Transverse colon (tissue), 4 donors: ENCODE measurements at places on chromosomes 1 and 21. TPM values are rescaled to one million over a fixed set of nuclear protein-coding genes. Genes with fewer than 3 reads are reported as not detected.

The CPLANE2 gene
- 0.60 TPM for total RNA-seq

The JTB gene
- total RNA-seq: 303 TPM

GRCh38 chr1:59396387-59396786 is 99.5 kb downstream of the FGGY start:
- no peak overlapping the region for H3K27ac ChIP-seq
- H3K36me3 ChIP-seq: no peaks in the 10 kb centered on the region
- H3K4me3 ChIP-seq: no peak overlapping the region
- no peaks in the 10 kb centered on the region for H3K4me1 ChIP-seq

DNA sequence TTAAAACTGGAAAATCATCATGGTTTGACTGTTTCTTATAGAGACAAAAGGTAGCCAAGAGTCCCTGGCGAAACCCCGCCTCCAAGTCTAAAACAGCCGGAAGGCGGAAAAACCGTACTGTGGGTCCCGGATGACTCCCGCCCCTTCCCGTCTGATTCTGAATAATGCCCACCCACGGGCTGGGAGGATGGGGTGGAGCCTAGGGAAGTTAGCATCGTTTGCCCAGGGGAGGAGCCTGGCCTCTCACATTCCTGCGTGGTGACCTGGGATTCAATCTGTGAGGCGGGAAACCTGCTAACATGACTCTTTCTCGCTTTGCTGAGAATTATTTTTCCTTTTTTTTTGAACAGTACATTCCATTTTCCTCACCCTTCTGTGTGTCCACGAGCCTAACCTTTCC is 124.9 kb downstream of the KCNK1 start:
- DNase-seq: no peak
- H3K27me3 ChIP-seq: no peaks in the 10 kb centered on the region
- no peaks in the 10 kb centered on the region for H3K4me1 ChIP-seq
- H3K27ac ChIP-seq: no peak overlapping the region

- no peak for DNase-seq
- peaks cover 6% of the 10 kb centered on the region for H3K36me3 ChIP-seq
- no peaks in the 10 kb centered on the region for H3K4me1 ChIP-seq
- H3K4me3 ChIP-seq: no peak overlapping the region
These were observed 13.0 kb downstream of the GOLPH3L start for GRCh38 chr1:150683914-150684313.
